ENCODE measurements at places on chromosomes 7 and 10. TPM values are rescaled to one million over a fixed set of nuclear protein-coding genes. Genes with fewer than 3 reads are reported as not detected.

The NPY4R2 gene
- total RNA-seq: not detected

The EEPD1 gene
- total RNA-seq: 7.8 TPM

The PTPN20 gene
- total RNA-seq: not detected

The MYH16 gene
- not detected for total RNA-seq

The PSD gene
- 5.6 TPM for total RNA-seq

The FAM241B gene
- total RNA-seq: 18.6 TPM

The ACTA2 gene
- 2.0 TPM for total RNA-seq

The ACHE gene
- 4.8 TPM for total RNA-seq

DNA sequence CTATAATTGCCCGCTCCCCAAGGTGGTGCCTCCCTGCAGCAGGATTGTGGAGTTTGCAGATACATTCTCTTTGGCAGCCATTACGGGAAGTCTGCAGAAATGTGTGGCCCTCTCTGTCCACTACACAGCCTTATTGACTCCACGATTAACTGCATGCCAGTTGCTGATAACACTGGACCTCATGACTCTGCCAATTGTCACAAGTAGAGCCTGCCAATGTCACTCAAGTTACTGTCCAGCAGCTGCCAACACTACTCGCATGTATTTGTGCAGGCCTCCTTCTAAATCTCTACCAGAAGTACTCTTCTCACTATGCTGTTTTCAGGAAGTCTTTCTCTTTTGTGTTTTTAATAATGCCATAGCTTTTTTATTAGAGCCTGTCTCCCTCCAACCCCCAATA lies 128.8 kb downstream of the PPP1R3A start:
- no peaks in the 10 kb centered on the region for H3K36me3 ChIP-seq
- H3K27me3 ChIP-seq: no peaks in the 10 kb centered on the region
- H3K27ac ChIP-seq: no peak overlapping the region
- no peak for DNase-seq
- no peak overlapping the region for H3K4me3 ChIP-seq

DNA sequence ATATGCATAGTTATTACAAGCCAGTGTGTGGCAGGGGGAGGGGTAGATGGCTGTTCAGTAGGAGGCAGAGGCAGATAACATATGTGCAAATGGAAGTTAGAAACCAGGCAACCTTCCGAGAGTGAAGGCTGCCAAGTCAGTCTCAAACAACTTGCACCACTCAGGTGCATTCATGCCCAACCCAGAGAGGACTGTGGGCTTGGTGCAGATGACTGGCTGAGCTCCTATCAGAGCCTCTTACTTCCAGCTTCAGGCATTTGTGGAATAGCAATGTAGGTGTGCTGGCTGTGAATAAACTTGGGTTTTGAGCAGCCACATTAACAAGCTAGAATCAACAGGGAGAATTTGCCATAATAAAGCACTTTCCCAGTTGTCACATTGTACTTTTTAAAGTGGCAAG lies 789.8 kb downstream of the PHTF2 start:
- no peaks in the 10 kb centered on the region for H3K27me3 ChIP-seq
- H3K36me3 ChIP-seq: no peaks in the 10 kb centered on the region
- H3K27ac ChIP-seq: no peak overlapping the region
- H3K4me3 ChIP-seq: no peak overlapping the region
- DNase-seq: no peak

DNA sequence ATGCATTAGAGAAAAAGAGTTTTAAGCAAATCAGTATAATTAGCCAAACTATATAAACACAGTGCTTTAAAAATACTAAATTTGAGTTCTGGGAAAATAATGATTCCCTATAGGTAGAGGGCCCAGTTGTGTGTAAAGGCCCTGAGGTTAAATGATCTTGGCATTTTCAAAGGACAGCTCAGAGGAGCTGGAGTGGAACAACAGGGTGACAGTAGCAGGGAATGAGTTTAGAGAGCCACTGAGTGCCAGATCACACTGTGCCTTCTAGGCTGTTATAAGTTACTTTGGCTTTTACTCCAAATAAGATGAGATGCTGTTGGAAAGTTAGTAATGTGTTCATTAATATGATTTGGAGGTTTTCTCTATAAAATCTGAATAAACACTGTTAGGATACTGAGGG lies 34.6 kb downstream of the VWDE start:
- no peaks in the 10 kb centered on the region for H3K4me1 ChIP-seq
- no peak overlapping the region for H3K27ac ChIP-seq
- no peaks in the 10 kb centered on the region for H3K36me3 ChIP-seq
- DNase-seq: no peak

- no peak overlapping the region for H3K27ac ChIP-seq
- no peak overlapping the region for H3K4me3 ChIP-seq
- H3K27me3 ChIP-seq: no peaks in the 10 kb centered on the region
- no peak for DNase-seq
- H3K4me1 ChIP-seq: peaks cover 10% of the 10 kb centered on the region
Observed at GRCh38 chr7:88202799-88203198, 17.0 kb downstream of the SRI start.

- H3K4me1 ChIP-seq: no peaks in the 10 kb centered on the region
- DNase-seq: no peak
- no peaks in the 10 kb centered on the region for H3K27me3 ChIP-seq
- H3K4me3 ChIP-seq: no peak overlapping the region
- no peak overlapping the region for H3K27ac ChIP-seq
Observed at GRCh38 chr7:21067216-21067615, 280.5 kb upstream of the SP8 start.

DNA sequence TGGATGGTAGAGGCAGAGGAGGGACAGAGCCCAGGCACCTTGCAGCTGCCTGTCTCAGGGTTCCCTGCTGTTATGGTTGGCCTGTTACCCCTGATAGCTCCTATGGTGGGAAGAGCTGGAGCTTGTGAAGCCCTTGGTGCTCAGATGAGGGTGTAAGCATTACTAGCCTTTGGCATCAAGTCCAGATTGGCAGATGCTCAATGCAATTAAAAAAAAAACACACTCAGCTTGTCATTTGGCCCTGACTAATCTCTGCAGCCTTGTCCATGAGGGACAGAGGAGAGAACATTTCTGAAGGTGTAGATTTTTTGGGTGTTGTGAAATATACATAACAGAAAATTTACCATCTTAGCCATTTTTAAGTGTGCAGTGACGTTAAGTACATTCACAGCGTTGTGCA lies 86.3 kb downstream of the PLPP4 start:
- no peak overlapping the region for H3K4me3 ChIP-seq
- H3K36me3 ChIP-seq: no peaks in the 10 kb centered on the region
- no peak overlapping the region for H3K27ac ChIP-seq
- H3K4me1 ChIP-seq: no peaks in the 10 kb centered on the region
- H3K27me3 ChIP-seq: no peaks in the 10 kb centered on the region

DNA sequence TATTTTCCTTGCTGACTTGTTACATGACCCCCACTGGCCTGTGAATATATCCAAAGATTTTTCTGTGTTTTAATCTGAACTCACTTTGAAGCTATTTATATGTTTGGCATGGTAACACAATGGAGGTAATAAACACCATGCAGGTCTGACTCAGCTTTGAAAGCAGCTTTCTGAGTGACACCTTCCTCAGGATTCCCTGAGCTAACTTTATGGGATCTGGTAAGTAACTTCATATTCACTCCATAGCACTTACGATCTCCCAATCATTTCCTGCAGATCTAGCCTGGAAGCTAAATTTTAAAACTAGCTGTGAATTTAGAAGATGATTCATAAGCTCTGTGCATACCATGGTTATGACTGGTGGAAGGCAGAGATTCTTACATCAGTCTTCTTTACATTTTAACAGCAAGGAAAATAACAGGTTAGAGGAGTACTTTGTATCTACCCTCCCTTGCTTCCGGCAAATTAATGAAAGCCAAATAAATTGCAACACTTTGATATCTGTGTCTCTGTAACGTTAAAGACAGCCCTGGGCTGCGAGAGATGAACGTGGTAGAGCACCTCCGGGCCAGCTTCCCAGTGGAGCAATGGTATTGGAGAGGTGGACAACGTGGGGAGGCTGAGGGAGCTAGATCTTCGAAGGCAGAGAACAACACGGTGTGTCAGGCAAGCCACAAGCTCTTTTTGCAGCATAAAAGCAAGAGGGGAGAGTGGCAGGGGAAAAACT lies 170.2 kb upstream of the KLF14 start:
- peaks cover 2% of the 10 kb centered on the region for H3K4me1 ChIP-seq
- DNase-seq: no peak
- no peak overlapping the region for H3K27ac ChIP-seq

DNA sequence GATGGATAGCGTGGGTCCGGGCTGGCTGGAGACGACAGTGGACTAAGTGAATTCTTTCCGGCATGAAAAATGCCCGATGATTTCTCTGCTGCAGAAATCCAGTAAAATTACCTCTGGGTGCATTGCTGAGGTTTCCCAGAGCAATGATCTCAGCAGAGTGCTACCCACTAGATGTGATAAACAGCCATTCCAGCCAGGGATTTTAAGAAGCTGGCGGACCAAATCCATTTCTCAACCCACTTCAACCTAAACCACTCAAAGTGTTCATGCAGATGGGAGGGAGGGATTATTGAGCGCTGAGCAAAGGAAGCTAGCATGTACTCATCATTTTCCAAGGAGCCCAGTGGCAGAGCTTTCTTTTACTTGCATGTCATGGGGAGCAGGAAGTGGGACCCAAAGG lies 116.7 kb downstream of the PRKCQ start:
- H3K4me1 ChIP-seq: no peaks in the 10 kb centered on the region
- no peak for DNase-seq
- no peak overlapping the region for H3K27ac ChIP-seq
- H3K36me3 ChIP-seq: peaks cover 8% of the 10 kb centered on the region
- H3K27me3 ChIP-seq: no peaks in the 10 kb centered on the region

GRCh38 chr10:62938672-62939071 lies 122.5 kb upstream of the EGR2 start:
- DNase-seq: no peak
- no peaks in the 10 kb centered on the region for H3K36me3 ChIP-seq
- no peak overlapping the region for H3K4me3 ChIP-seq
- H3K27me3 ChIP-seq: no peaks in the 10 kb centered on the region
- H3K27ac ChIP-seq: no peak overlapping the region

DNA sequence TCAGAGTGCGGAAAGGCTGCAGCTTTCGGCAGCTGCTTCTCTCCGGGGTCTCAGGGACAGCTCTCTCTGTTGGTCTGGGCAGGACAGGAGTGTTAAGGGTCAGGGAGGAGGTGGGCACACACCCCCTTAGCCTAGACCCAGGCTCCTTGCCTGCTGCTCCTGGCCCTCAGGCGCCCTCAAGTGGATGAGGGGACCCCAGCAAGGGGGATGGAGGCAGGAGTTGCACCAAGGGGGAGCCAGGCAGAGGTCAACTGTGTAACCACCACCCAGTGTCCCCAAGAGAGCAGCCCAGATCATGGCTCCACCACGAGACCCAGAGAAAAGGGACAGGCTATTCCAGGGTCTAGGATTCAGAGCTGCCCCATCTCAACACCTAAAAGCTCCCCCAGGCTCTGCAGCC lies 26.9 kb downstream of the SPOCK2 start:
- H3K27ac ChIP-seq: no peak overlapping the region
- no peaks in the 10 kb centered on the region for H3K27me3 ChIP-seq
- no peaks in the 10 kb centered on the region for H3K4me1 ChIP-seq
- no peak overlapping the region for H3K4me3 ChIP-seq
- DNase-seq: peak; percentile 71

- no peak overlapping the region for H3K27ac ChIP-seq
- H3K4me1 ChIP-seq: no peaks in the 10 kb centered on the region
- no peaks in the 10 kb centered on the region for H3K36me3 ChIP-seq
Observed at GRCh38 chr7:40311307-40311706, 176.5 kb downstream of the SUGCT start.

DNA sequence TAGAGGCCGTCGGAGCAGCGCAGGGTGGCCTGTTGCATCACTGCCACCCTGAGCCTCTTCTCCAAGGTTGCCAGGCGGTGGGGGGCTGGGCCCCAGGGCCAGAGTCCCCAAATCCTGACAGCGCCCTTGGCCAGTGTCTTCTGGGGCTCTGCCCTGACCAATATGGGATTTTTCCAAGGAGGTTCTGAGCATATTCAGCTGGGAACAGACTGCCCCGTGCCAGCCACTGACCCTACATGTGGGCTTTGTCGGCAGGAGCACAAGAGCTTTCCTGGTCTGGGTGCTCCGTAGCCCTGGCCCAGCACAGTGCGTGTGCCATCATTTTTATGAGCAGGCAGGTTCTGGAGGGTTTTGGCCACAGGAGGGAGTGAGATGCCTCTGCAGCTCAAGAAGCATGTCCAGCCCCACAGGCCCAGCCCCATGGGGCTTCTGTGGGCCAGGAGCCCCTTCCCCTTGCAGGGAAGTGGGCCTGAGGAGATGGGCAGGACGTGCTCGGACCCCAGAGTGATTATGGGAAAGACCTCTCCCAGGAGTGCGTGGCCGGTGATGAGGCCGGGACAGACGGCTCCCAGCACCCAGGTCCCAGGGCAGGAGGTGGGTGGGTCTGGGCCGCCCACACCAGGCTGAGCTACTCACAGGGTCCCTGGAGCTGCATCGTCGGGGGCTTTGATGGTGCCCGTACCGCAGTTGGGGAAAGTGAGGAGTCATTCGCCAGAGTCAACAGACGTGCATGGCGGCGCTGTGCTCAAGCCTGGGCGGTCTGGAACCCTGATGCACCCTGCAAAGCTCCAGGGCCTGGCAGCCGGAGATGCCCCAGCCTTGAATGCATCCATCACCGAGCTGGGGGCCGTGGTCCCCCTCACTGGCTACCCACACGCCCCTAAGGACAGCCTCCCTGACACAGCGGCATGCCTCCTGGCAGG lies 66.6 kb downstream of the PWWP2B start:
- H3K27ac ChIP-seq: no peak overlapping the region
- no peak for DNase-seq
- H3K4me1 ChIP-seq: peaks cover 12% of the 10 kb centered on the region
- H3K4me3 ChIP-seq: no peak overlapping the region
- no peaks in the 10 kb centered on the region for H3K27me3 ChIP-seq

- H3K27me3 ChIP-seq: no peaks in the 10 kb centered on the region
- H3K4me3 ChIP-seq: no peak overlapping the region
Observed at GRCh38 chr7:116279217-116279616, 68.9 kb downstream of the TES start.

GRCh38 chr10:117096599-117097201 lies 41.4 kb downstream of the VAX1 start:
- H3K4me3 ChIP-seq: no peak overlapping the region
- no peak for DNase-seq
- H3K27ac ChIP-seq: no peak overlapping the region

- H3K4me3 ChIP-seq: no peak overlapping the region
- DNase-seq: no peak
- H3K27ac ChIP-seq: no peak overlapping the region
- H3K4me1 ChIP-seq: peaks cover 9% of the 10 kb centered on the region
Observed at GRCh38 chr10:110216942-110217661, 9.7 kb downstream of the MXI1 start.

GRCh38 chr10:85213493-85213892 lies 885.1 kb downstream of the CCSER2 start:
- H3K4me3 ChIP-seq: no peak overlapping the region
- no peaks in the 10 kb centered on the region for H3K4me1 ChIP-seq
- H3K27me3 ChIP-seq: no peaks in the 10 kb centered on the region

All from H1 (cell line).